ENCODE measurements at places on chromosomes 2 and 18.

DNA sequence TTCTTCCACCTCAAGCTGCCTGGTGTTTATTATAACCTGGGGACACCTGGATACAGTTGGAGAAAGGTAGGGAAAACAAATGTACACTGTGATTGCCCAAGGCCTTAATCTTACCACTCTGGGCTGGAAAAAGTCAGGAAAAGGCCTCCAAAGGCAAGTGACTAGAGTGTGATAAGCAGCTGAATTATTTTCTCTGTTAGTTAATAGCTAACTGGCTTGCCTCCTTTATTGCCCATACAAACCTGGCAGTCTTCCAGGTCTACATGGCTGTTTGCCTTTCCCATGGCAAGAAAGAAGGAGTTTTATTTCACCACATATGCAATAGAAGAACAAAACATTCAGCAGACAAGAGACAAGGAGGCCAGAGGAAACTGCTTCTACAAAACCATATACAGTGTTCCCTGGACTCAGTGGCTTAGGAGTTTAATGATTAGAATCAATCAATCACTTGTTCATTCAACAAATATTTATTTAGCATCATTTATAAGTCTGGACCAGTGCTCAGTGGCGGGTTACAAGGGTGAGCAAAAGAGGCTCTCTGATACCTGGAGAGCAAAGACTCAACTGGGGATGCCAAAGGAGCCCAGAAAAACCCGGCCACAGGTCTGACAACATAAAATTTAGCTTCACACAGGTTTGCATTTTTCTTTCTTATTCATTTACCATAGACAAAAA lies 27.5 kb upstream of the SUCLG1 start:
- DNase-seq: no peak

- DNase-seq: no peak
These were observed 332.1 kb upstream of the SOX11 start for GRCh38 chr2:5360081-5360480.

GRCh38 chr2:174365571-174365970 lies 30.0 kb upstream of the SCRN3 start:
- DNase-seq: no peak

- DNase-seq: no peak
These were observed 65.2 kb downstream of the LTBP1 start for GRCh38 chr2:33011941-33012340.

DNA sequence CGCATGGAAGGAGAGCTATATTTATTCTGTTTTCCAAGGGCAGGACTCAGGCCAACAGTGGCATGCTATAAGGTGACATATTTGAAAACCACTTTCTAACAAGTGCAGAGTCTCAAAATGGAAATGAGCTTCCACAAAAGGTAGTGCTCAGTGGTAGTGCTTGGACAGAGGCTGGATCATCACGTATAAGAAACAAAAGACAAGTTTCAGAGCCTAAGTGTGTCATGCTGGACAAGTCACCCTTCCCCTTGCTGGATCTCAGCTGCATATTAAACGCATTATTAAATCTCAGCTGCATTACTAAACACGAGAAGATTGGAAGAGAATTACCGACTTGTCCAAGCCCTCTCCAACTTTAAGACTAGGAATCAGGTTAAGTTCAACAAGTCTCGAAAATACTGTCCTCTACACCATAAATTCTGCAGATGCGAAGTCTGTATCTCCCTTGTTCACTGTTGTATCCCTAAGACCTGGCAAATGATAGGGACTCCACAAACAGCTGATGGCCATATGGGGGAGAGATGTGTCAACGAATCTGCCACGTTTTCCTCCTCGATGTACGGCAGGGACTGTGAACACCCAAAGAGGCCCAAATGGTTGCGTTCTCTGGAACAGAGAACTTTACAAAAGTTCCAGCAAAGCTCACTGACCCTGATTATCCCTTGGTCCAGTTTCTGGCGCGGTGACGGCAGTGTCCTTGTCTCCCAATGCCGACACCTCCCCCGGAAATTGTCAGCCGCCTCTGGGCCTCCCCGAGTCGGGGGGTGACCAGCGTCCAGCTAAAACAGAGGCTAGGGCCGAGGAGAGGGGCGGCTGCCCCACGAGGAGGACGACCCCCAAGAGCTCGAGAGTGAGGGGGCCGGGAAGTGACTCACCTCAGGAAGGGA lies 611 bp downstream of the NOL10 start:
- DNase-seq: no peak

DNA sequence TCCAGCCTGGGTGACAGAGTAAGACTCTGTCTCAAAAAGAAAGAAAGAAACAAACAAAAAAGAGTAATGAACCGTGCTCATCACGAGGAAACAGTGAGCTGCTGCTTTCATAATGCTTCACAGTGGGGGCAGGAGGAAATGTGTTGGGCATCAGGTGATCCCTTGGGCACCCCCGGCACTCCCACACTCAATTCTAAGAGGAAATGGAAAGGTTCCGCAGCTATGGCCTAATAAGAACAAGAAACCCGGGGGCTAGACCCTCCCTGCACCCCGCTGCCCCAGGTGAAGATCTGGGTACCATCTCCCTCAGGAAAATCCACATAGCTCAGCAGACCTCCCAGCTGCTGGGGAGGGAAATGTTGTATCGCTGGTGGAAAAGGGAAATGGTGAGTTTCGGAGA lies 118.9 kb downstream of the LPIN1 start:
- no peak for DNase-seq

DNA sequence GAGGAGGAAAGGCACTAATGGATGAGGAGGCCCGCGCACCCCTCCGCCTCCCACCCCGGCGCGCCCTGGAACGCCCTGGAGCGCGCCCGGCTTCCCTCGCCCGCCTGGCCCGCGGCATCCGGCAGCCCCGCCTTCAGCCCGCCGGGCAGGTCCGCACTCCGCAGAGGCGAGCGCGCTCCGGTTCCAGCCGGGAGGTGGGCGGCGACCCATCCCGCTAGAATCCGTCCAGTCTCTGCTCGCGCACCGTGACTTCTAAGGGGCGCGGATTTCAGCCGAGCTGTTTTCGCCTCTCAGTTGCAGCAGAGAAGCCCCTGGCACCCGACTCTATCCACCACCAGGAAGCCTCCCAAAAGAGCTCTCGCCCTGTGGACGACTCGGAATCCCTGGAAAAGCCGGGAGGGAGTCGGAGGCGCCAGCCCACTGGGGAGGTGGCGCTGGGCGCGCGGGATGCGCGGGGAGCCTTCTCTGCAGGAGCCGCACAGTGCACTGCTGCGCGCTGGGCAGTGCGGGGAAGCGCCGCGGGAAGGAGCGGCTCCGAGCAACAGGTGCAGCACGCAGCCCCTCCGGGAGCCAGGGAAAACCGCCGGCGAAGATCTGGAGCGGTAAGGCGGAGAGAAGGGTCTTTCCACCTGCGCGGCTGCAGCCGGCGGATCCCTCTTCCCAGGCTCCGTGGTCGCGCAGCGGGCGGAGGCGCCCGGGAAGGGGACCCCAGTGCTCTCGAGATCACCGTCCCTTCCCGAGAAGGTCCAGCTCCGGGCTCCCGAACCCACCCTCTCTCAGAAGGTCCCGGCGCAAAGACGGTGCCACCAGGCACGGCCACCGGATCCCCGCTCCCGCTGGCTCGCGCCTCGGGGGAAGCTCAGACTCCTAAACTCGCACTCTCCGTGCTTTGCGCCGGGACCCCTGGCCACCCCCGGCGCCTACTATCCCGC lies at the start of gene GALR1:
GALR1 (plus strand) TSS at position 280 of the 932 bp plus-strand sequence. CDS start 701 bp downstream, outside the sequence.
- DNase-seq: no peak

DNA sequence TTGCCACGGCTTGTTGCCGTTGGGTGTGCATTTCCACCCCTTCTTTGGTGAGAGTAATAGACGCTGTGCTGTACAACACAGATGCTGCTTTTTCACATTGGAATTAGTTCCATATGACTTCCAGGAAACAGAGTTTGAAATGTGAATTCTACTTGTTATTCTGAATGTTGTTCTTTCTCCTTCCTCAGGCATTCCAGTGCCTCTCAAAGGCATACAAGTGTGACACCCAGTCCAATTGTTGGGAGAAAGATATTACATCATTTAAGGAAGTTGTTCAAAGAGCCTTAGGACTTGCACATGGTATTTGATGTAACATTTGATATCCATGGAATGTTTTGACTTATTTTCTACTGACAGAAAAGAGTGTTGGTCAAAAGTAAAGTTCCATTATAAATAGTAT lies 134.4 kb upstream of the LTBP1 start:
- no peak for DNase-seq

DNA sequence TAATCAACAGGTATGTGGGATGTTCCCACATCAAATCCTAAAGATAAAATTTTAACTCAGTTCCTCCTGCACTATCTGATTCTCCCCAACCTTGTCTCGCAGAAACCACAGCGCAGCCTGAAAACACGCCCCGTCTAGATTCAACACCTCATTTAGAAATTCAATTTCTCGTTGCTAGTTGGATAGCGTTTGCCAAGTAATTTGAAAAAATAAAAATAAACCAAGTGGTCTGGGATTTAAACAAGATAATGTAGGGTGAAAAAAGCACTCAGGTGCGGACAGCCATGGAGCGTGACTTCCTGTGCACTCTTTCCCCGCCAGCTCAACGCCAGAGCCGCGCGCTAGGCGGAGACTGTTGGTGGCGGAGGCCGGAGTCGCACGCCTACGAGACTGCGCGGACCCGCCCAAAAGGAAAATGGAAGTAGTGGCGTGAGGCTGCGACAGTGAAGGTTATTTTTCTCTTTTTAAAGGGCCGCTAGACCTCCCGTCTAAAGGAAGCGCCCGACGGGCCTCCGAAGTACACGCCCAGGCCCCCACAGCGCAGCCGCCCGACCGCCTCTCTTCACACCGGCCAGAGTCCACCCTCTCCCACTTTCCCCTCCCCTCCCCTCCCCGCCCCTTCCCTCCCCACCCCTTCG lies 615 bp upstream of the CCNT2 start:
- peak; percentile 2 for DNase-seq

DNA sequence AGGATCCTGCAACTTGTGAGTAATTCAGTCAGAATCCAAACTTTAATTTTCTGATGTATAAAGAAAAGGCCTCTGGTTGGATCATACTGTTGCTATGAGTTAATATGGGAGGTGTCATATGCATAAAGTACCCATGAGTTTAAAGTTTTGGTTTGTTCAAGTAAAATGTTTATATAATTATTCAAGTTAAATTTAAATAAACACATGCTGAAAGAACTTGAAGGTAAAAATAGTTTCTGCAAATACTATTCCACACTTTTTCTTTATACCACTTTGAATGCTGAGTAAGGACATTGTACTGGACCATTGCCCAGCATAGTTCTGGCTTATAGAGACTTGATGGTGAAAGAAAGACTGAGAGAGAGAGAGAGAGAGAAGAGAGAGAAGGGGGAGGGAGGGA lies 30.7 kb downstream of the PKP4 start:
- peak; percentile 28 for DNase-seq

- peak; percentile 76 for DNase-seq
These were observed 253.7 kb upstream of the THUMPD2 start for GRCh38 chr2:40032650-40033319.

- no peak for DNase-seq
These were observed 26.4 kb downstream of the RTP5 start for GRCh38 chr2:241895712-241896641.

DNA sequence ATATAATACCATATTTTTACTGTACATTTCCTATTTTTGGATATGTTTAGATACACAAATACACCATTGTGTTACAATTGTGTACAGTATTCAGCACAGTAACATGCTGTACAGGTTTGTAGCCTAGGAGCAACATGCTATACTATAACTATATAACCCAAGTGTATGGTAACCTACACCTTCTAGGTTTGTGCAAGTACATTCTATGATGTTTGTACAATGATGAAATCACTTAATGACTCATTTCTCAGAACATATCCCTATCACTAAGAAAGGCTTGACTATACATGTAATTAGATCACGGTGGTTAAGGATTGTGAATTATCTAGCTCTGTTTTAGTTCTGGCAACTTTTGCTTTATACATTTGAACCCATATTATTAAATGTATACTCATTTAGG lies 31.3 kb downstream of the NPHP1 start:
- DNase-seq: no peak

GRCh38 chr2:123746006-123746405 lies 279.1 kb upstream of the CNTNAP5 start:
- no peak for DNase-seq

- no peak for DNase-seq
These were observed 43.4 kb upstream of the ASB18 start for GRCh38 chr2:236307641-236308040.

DNA sequence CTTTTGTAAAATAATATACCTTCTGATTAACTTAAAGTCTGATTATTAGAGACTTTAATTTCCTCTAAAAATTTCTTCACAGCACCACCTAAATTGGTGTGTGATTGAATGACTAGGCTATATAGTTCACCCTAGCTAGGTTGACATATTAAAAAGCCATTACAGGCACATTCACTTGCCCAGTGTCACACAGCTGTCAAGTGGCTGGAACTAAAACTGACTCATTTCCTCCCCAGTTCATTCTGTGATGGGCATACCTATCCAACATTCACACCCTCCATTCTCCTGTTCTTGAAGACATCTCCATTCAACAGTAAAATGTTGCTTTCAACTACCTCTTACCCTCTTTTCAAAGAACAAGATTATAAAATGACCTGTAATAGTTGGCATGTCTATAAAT lies 334.5 kb downstream of the ARHGAP15 start:
- no peak for DNase-seq

- DNase-seq: no peak
These were observed 12.4 kb downstream of the ADRA2B start for GRCh38 chr2:96103761-96104486.

- DNase-seq: no peak
These were observed at the start of gene GPR35 for GRCh38 chr2:240624950-240625621. Gene GPR35, plus strand, starts transcription at chr2:240625480. Its CDS starts 4,473 bp downstream, at chr2:240629953.

DNA sequence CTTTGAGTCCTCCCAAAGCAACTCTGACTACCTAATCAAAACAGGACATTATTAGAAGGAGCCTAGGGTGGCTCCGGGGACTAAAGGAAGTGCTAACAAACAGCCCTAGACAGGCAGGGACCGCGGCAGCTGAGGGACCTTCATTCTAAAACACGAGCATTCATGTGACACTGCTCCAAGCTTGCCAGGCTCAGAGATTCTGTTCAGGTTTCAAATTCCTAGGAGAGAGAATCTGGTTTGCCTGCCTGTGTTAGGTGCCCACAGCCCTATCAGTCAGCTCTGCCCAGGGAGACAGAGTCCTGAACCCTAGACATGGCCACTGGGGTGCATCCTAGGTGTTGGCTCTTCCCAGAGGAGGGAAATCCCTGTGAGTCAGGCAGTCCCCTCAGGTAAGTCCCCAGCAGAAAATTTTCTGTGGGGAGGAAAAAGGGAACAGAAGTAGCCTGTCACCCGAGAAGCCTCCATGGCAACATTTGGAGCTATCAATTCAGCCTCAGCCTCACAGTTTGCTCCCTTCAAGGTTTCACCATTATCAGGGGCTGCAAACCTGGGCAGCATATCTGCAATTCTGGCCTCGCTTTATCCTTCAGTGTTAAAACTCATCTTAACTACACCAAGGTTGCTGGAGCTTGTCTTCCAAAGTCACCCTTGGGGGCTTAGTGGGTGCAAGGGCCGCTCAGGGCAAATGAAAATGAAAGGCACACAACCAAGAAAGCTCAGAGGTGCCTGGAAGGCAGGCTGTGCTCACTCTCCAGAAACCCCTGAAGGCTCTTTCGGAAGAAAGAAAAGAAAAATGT lies 28.6 kb downstream of the PCBP1 start:
- DNase-seq: no peak

- DNase-seq: no peak
These were observed 76.7 kb downstream of the DTNB start for GRCh38 chr2:25596516-25597244.

- DNase-seq: no peak
These were observed 36.7 kb downstream of the DYNC1I2 start for GRCh38 chr2:171723716-171724683.

All from stromal cell of bone marrow (primary cell).